ENCODE measurements at places on chromosomes 7 and 10.

DNA sequence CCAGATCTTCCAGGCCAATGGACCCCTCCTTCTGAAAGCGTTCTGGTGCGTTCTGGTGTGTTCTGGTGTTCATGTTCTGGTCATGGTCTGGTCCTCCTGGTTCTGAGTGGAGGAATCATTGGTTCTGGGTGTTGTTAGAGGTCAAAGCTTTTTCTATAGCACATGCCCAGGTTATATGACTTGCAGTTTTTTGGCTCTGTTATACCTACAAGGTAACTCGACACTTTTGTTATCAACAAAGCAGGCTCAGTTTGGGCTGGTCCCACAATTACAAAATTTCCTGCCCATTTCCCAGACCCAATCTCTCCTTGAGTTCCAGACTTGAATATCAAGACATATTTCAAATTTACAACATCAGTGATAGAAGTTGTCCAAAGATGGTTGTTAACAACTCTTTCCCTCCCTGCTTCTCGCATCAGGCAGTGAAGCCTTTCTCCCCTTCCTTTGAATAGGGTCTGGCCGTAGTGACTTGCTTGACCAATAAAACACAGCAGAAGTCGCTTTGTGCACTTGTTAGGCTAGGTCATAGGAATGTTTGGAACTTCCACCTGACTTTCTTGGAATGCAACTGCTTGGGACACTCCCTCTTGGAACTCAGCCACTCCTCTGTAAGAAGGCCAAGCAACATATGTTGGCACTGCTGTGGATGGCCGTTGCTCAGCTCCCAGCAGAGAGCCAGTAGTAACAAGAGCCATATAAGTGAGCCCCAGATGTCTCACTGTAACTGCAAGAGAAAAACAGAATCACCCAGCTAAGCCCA, 83.1 kb upstream of the STEAP1B start:
- no peak for DNase-seq

DNA sequence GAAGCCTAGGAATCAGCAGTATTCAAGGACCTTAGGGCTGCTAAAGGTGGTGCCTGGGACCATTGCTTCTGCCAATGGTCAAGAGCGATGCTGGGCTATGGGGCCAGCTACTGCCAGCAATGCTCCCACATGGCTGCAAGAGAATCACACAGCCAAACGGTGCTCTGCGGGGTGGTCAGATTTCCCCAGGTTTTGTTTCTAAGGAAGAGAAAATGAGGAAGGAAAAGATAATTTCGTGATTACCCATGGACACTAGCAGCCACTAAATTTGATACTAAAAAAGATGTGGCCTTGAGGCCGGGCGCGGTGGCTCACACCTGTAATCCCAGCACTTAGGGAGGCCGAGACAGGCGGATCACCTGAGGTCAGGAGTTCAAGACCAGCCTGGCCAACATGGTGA, 83.0 kb downstream of the LYZL2 start:
- DNase-seq: no peak

DNA sequence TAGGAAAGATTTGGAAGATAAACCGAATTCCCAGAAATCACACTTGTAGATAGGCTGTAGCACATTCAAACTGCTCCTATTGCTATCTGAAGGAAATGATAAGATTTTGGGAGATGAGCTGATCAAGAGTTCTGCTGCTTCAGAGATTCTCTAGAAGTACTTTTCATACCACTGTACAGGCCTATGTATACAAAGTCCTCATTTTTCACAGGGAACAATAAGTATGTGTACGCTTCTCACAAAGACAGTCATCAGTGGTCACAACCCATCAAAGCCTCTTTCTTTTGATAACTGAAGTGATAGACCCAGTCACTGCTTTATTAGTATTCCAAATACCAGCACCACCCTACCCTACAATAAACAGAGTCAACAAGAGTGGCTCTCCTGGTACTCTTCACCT, 15.6 kb upstream of the SEPTIN7 start:
- no peak for DNase-seq

DNA sequence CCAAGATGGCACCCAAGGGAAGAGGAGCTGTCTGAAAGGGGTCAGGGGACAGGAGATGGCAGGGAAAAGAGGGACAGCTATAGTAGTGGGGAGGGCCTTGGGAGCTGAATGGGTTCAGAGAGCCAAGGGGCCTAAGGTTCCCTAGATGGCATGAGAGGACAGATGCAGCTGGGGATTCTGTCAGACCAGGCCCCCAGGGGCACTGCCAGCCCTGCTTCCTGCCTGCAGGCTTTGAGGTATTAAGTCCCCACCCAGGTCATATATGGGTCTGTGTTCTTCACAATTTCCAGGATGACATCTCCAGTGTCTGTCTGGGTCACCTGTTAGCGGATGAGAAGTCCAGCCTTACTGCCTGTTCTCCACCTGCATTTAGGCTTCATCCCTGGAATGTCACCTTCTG, 56.7 kb downstream of the NEURL1 start:
- DNase-seq: no peak

GRCh38 chr7:128379900-128380479, 18.5 kb upstream of the PRRT4 start:
- DNase-seq: no peak

DNA sequence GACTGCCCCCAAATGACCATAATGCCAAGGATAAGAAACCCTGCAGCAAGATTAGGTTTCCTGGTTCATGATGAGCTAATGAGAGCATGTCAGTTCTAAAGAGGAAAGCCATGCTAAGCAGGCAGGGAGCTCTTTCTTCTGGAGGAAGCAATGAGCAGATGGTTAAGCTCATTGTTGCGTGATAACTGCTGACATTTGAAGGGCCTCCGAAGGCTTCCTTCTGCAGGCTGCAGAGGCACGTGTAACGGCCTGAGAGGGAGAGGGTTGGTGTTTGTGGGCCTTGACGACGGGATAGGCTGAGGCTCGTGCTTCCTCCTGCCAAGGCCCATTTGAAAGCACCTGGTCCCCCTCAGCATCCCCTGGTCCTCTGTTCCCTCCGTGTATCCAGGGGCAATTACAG, 63.5 kb upstream of the BTBD16 start:
- no peak for DNase-seq

GRCh38 chr10:74433993-74434392, 283.0 kb downstream of the ADK start:
- DNase-seq: no peak

- no peak for DNase-seq
These were observed 10.0 kb downstream of the HKDC1 start for GRCh38 chr10:69230128-69230527.

GRCh38 chr10:29555091-29555745, 79.6 kb downstream of the SVIL start:
- no peak for DNase-seq

- no peak for DNase-seq
These were observed 27.0 kb downstream of the IMMP2L start for GRCh38 chr7:111535142-111535870.

GRCh38 chr10:101566333-101567164, 21.5 kb downstream of the POLL start:
- peak; percentile 50 for DNase-seq

- peak; percentile 24 for DNase-seq
These were observed 9.7 kb downstream of the DRGX start for GRCh38 chr10:49385939-49386922.

DNA sequence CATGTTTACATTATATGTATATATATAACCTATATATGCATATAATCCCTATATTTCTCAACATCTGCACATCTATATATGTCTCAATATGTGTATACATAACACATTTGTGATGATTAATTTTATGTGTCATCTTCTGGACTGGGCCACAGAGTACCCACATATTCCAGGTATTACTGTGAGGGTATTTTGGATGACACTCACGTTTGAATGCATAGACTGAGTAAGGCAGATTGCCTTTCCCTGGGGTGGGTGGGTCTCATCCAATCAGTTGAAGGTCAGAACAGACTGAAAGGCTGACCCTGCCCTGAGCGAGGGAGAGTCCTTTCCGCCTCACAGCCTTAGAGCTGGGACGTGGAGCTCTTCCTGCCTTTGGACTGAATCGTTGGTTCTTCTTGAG, 295.2 kb upstream of the PFKP start:
- no peak for DNase-seq

GRCh38 chr10:131983780-131984179, 2.1 kb upstream of the BNIP3 start:
- no peak for DNase-seq

- DNase-seq: no peak
These were observed 5.7 kb upstream of the WDR86 start for GRCh38 chr7:151415375-151416105.

- DNase-seq: no peak
These were observed 30.0 kb downstream of the NUDT1 start for GRCh38 chr7:2272031-2272430.

DNA sequence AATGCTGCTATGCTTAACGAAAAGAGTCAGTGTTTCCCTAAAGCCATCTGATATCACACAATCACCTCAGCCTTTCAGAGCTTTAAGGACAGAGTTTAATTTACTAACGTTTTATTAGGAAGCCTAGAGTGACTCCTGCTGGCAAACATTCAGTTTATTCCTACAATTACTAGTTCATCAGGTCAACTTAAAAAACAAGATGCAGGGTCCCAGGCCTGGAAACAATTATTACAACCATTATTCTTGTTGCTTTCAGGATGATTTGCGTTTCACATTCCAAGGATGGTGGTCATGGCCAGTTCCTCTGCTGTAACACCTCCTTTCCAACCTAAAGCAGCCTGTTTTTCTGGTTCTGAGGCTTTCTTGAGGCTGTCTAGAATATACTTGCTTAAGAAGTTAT, 1.5 kb upstream of the FAM53B start:
- DNase-seq: no peak

DNA sequence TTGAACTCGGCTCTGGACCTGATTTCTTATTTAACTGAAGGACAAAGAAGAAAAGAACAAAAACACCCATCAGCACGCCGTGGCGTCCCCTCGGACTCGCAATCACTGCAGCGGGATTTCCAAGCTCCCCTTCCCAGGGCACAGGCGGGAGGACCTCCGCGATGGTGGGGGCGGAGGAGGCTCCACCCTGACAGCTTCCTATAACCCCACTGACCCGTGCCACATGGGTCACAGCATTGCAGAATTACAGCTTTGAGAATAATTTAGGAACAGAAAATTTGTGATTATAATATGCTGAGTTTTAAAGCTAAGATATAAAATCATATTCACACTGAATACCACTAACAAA, 129.7 kb upstream of the SEC61G start:
- no peak for DNase-seq

GRCh38 chr7:155804431-155804831, 7.8 kb downstream of the SHH start:
- DNase-seq: no peak

GRCh38 chr7:128188396-128189230, 52.5 kb upstream of the LEP start:
- no peak for DNase-seq

GRCh38 chr10:47366731-47367460, 17.2 kb downstream of the ZNF488 start:
- DNase-seq: peak; percentile 17

DNA sequence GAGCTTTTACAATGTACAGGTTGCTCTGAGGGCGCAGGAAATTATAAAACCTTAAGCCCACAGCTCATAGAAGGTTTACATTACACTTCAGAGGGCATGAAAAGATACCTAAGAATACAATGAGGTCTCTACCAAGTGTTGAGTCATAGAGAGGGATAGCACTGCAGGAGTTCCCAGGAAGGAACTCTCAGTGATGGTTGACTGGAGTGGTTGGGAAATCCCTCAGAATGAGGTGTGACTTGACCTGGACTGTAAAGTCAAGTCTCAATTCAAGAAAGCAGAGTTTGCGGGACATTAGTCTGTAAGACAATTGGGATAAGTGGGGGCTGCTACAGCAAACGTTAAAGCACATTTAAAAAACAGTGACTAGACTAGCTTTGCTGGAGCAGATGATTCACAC, 21.9 kb downstream of the TNKS2 start:
- no peak for DNase-seq

GRCh38 chr7:44175730-44176129, 13.5 kb downstream of the GCK start:
- no peak for DNase-seq

GRCh38 chr10:110356628-110357245, 52.0 kb upstream of the SMNDC1 start:
- DNase-seq: no peak

GRCh38 chr7:96236198-96237039, 85.5 kb downstream of the SLC25A13 start:
- peak; percentile 60 for DNase-seq

DNA sequence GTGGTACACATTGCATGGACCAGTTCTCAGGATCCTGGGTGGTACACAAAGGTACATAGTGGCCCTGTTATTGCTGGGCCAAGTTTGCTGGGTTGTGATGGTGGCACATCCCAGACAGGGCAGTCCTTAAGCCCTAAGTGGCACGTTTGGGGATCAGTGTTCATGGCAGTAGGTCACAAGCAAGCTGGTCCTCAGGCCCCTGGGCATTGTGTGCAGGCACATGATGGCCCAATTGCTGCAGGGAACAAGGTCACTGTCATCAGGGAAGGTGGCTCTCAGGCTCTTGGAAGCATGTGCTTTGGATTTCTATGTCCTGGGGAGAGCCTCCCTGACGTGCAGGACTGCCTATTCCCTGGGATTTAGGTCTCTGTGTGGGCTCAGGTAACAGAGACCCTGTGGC, 412.3 kb upstream of the LRRTM3 start:
- DNase-seq: no peak

- no peak for DNase-seq
These were observed 13.4 kb downstream of the NUDT1 start for GRCh38 chr7:2255145-2256139.

- no peak for DNase-seq
These were observed 60.2 kb downstream of the LSMEM1 start for GRCh38 chr7:112540839-112541577.

GRCh38 chr10:580778-581177, 108.7 kb downstream of the DIP2C start:
- DNase-seq: no peak

GRCh38 chr7:41861642-41862041, 158.8 kb upstream of the INHBA start:
- DNase-seq: no peak

DNA sequence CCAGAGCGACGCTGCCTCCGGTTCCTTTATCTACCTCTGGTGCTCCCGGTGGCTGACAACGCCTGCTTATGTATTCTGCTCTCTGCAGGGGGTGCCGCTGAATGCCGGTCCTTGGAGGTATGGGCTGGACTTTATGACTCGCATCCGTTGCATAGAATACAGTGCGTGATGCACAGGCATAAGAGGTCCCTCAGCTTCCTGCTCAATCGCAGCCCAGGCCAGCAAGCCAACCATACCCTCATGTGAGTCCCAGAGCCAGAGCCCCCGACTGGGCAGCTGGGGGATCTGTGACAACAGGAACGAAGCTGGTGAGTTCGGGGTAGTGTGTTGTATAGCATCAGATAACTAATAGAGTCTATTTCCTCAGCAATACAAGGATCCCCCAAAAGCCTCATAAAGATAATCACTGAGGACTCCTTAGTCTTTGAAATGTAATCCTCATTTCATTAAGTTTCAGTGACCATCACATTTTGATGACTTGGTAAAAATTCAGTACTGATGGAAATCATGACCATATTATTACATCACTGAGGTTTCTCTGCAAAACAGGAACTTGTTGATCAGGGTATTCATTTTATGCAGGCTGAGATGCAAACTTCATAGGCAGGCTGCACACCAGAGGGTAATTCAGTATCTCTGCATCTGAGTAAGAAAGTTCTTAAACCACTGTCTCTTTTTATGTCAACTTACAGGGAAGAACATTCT, 607.8 kb downstream of the PTPRN2 start:
- DNase-seq: no peak

All from right forelimb (tissue), 1 donor.